Stimulated activated CD4-positive, alpha-beta T cell treated with anti-CD3 and anti-CD28 coated beads, TNF-alpha, amount 100 ng/mL, for 48 hours (primary cell): ENCODE measurements at places on chromosomes 16 and 17.
A peak's percentile ranks its signal among the peaks of the same experiment; 100 is the strongest.

DNA sequence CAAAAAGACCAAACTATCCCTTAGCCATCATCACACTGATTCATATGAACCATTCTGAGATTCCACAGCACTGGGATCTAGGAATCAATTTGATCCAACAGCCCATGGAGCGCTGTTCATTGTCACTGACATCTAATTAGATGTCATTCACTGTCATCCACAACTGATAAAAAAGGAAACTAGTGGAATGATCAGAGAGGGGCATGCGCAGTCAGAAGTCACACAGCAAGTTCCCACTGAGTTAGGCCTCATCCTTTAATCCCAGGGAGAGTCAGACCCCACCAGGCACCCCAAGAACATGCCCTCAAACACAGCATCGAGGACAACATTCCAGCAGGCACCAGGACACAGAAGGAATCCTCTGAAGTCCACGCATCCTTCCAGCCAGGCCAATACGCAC lies 88.5 kb downstream of the ZNF423 start:
- no peak for DNase-seq

DNA sequence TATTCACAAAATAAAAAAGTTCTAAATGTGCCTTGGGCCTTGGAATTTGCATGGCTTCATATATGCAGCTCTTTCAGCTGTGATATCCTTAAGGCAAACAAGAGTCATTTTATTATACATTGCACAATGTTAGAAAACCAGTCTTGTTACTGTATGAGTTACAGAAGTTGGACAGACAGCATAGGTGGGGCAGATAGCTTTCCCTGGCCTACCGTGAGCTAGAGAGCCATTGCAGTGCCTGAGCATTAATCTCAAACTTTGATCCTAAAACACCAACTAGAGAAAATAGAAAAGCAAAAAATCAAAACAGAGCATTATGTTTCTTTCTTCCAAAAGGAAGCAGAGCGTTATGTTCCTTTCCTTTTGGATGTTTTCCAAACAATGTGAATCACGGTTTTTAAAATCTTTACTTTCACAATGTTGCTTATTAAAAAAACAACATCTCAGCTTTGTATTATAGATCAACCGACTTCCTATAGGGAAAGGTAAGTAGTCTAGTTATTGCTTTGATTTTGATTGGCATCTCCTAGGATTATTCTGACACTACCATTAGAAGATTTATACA lies 32.2 kb downstream of the ARHGAP44 start:
- DNase-seq = no peak

DNA sequence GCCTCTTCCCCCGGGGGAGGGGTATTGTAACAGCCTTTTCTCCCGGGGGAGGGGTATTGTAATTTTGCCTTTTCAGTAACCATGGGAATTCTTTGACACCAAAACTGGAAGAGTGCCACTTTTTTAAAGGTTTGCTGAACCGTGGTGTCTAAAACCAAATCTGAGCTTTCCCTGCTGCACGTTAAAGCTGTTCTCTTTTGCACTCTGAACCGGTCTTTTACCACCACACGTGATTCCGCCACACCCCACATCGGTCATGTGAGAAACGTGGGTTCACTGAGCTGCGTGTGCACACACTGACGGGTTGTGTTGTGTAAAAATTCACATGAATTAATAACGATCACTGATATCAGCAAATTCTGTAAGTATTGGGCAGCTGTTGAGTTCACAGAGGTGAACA lies 9.2 kb upstream of the ACSF3 start:
- DNase-seq = no peak

- DNase-seq = no peak
Measured at GRCh38 chr17:38568845-38569510, 36.8 kb downstream of the SRCIN1 start.

DNA sequence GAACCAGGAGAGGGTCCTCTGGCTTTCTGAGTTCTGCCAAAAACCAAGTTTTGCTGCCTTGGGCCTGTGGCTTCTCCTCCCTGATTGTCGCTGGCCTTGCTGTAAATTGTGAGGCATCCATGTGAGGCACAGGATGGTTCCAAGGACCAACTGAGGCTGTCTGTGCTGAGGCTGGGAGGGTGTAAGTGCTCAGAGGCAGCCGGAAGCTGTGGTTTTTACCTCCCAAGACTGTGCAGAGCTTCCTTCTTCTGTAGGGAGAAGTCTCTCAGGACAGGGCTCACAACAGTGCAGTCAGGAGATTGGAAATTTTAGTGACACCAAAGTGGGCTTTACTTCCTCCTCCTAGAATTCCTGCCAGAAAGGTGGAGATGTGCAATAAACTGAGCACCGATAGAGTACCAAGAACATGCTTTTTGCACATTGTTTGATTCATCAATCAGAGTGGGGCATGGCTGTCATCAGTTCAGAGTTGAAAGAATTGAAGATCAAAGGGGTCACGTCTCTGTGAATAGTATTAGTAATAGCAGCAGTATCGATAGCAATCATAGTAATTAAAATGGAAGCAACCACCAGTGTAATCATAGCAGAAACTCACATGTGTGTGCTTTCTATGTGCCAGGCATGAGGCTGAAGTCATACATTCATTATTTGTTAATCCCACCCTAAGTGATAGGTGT lies 467.1 kb downstream of the WWOX start:
- DNase-seq = no peak

GRCh38 chr17:80987941-80988461 lies 3.6 kb upstream of the CHMP6 start:
- no peak for DNase-seq

- peak; percentile 24 for DNase-seq
Measured at GRCh38 chr17:74431568-74432423, at the start of gene GPRC5C. TSS of gene GPRC5C (plus strand) at chr17:74432088. CDS start at chr17:74439777, 7,689 bp downstream.

DNA sequence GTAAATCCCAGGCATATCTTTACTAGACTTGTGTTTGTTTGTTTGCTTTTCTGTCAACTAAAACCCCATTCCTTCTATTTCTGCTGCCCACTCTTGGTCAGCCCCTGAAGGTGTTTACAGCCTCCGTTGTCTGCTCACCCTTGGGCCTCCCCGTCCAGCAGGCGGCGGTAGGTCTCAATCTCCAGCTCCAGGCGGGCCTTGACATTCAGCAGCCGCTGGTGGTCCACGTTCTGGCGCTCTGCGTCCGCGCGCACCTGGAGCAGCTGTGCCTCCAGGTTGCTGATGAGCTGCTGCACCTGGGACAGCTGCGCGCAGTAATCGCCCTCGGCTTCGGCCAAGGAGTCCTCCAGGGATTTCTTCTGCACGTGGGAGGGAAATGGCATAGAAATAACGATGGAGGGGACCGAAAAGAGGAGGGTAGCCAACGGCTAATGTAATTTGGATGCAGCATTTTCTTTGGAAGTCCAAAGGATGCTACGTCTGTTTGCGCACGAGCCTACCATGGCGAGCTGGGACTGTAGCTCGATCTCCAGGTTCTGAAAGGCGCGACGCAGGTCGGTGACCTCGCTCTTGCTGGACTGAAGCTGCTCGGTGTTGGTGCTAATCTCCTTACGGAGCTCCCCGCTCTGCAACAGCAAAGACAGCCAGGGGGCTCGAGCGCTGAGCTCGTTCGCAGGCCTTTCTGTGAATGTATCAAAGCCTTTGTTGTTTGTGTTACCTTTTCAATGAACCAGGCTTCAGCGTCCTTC lies 3.9 kb downstream of the KRT12 start:
- no peak for DNase-seq

DNA sequence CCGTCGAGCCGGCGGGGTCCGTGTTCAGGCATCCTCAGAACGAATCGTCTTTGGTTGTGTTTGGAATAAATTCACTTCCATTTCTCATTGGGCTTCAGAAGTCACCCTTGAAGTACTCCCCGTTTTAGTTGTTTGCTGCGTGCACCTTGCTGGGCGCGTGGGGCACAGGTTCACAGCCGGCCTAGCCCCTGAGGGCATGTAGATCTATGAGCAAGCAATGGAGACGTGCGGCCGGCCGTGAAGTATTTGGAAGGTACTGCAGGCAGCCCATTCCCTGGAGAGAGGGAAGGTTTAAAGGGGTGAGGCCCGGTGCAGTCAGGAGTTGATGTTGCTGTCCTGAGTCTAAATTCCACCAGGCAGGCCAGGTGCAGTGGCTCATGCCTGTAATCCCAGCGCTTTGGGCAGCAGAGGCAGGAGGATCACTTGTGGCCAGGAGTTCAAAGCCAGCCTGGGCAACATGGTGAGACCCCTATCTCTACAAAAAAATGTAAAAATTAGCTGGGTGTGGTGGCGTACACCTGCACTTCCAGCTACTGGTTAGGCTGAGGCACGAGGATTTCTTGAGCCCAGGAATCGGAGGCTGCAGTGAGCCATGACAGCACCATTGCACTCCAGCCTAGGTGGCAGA lies 714 bp downstream of the ACSF3 start:
- no peak for DNase-seq

- no peak for DNase-seq
Measured at GRCh38 chr16:20873331-20873730, 26.8 kb downstream of the DCUN1D3 start.

GRCh38 chr16:67542464-67542863 lies 13.8 kb downstream of the RIPOR1 start:
- DNase-seq = peak; percentile 58

GRCh38 chr17:58621174-58621573 lies 70.7 kb downstream of the TEX14 start:
- no peak for DNase-seq

DNA sequence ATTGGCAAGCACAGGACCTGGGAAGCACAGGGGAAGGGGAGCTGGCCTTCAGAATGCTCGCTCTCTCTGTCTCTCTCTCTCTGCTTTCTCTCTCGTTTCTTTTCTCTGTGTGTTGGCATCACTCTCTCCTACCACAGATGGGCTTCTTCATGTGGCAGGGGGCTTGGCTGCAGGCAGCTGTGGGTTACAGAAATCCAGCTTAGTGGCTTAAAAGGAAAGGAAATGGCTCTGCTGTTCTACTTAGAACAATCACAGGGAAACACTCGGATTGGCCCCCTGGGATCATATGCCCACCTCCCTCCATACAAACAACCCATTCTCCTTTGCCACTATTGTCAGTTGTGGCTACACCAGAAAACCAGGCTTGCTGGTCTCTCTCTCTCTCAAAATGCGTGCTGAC lies 20.4 kb downstream of the TBX2 start:
- DNase-seq = no peak

GRCh38 chr17:67139289-67139688 lies 94.9 kb downstream of the CACNG1 start:
- no peak for DNase-seq

- DNase-seq = no peak
Measured at GRCh38 chr16:10896165-10896564, 19.2 kb downstream of the CIITA start.

GRCh38 chr16:62137996-62138395 lies 101.8 kb upstream of the CDH8 start:
- no peak for DNase-seq

DNA sequence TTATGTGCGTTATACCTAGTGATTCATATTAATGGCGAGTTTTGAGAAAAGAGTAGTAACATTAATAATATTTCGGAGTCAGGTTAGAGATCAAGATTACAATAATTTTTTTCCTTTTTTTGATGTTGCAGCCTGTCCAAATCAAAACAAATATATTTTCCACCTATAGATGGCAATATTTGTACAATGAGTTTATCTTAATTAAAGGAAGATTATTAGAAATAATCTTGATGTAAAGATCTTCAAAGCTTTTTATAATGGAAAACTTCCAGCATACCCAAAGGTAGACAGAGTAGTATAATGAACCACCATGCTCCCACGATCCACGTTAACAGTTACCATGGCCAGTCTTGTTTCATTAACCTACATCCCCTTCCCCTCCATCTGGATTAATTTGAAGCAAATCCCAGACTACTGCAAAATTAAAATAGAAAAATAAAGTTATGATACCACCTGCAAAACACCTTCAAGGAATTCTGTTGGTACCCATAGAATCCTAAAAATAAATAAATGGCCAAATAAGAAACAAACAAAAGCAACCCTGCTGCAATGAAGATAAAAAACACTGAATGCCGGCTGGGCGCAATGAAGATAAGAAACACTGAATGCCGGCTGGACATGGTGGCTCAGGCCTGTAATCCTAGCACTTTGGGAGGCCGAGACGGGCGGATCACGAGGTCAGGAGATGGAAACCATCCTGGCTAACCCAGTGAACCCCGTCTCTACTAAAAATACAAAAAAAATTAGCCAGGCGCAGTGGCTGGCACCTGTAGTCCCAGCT lies 46.5 kb upstream of the GINS3 start:
- DNase-seq = no peak

DNA sequence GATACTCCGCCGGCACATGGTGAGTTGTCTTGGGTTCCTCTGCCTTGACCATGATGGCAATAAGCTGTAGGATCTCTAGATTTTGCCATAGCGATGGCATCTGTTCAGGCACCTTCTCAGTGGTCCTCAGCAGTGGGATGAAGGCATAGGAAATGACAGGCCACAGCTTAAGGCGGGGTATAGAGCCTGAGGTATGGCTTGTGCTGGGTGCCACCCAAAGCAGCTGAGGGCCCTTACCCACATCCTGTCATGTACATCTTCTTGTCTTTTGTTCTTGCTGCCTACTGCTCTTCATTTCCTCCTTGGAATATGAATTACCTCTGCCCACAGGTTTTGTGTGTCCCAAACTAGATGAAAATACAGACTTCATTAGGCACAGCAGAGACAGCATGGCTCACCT lies 29.5 kb downstream of the KAT7 start:
- peak; percentile 9 for DNase-seq

- no peak for DNase-seq
Measured at GRCh38 chr17:50421308-50422051, 4.5 kb upstream of the ACSF2 start.

GRCh38 chr17:69223809-69224208 lies 4.8 kb downstream of the ABCA10 start:
- DNase-seq = no peak

DNA sequence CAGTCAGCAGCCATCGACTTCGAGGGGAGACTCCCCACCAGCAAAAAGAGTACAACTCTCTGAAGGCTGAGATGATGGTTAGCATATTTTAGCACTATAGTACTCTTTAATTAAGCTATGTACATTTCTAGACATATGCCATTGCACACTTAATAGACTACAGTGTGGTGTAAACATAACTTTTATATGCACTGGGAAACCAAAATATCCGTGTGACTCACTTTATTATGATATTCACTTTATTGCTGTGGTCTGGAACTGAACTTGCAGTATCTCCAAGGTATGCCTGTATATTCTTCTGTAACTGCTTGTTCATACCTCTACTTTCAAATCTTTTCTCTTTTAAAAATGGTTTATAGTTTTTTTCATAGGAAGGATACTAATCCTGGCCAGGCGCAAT lies 11.0 kb upstream of the NXPH3 start:
- DNase-seq = no peak

- DNase-seq = no peak
Measured at GRCh38 chr17:35129154-35129972, 7.9 kb downstream of the FNDC8 start.

- no peak for DNase-seq
Measured at GRCh38 chr17:43840814-43841213, 6.2 kb upstream of the CD300LG start.
